ENCODE measurements at places on chromosomes 7 and 10.
A peak's percentile ranks its signal among the peaks of the same experiment; 100 is the strongest.

DNA sequence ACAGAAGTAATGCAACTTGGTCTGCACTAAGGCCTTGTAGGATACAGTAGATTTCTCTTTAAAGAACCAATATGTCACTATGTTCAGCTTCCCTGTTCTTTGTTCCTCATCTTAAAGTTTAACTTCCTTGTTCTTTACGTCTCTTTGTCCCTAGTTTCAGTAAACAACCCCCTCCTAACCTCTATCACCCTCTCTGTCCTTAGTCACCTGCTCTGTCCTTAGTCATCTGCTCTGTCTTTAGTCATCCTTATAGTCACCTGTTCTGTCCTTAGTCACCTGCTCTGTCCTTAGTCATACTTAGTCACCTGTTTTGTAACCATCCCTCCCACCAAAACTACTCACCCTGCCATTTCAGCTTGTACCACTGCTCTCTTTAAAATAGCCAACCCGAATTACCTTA lies 144.6 kb upstream of the TMEM106B start:
- DNase-seq = no peak

DNA sequence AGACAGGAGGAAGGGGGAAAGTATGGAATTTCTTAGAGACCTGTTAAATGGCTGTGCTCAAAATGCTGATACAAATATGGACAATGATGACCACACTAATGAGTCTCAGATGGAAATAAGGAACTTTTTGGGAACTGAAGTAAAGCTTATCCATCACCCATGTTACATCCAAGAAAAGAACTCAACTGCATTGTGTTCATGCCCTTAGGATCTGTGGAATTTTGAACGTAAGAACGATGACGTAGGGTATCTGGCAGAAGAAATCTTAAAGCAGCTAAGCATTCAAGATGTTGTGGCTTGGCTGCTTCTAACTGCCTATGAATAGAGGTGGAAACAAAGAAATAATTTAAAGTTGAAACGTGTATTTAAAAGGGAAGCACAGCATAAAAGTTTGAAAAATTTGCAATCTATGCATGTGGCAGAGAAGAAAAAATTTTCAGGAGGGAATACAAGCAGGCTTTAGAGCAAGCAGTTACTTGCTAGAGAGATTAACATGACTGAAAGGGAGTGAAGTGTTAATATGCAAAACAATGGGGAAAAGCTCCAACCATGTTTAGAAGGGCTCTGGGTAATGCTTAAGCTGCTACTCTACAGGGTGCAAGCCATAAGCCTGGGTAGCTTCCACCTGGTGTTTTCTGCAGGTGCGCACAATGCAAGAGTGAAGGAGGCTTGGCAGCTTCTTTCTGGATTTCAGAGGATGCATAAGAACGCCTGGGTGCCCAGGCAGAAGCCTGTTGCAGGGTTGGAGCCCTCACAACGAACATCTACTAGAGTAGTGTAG lies 499.7 kb upstream of the SEMA3D start:
- DNase-seq = no peak

DNA sequence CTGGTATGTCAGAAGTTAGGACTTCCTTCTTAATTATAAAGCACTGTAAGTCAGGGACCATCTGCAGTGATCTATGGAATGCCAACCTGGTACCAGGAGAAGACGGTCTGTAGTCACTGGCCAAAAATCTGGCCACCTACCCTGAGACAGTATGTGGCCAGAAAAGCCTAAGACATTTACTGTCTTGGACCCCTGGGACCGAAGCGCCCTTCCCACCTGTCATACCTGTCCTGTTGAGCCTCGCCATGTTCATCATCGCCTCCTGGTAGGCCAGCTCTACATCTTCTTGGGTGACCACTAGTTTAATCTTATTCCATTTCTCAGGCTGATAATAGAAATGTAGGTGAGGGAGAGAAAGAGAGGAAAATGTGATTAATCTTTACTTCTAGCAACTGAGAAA lies 20.0 kb downstream of the SEPHS1 start:
- no peak for DNase-seq

- DNase-seq = no peak
Observed at GRCh38 chr10:6180480-6181110, 22.1 kb upstream of the PFKFB3 start.

DNA sequence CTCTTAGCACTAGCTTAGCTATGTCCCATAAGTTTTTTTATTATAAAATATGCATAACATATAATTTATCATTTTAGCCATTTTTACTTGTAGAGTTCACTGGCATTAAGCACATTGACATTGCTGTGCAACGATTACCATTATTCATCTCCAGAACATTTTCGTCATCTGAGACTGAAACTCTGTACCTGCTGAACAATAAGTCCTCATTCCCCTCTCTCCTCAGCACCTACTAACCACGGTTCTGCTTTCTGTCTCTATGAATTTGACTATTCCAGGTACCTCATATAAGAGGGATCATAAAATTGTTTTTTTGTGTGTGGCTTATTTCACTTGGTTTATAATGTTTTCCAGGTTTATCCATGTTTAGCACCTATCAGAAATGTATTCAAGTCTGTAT lies 64.1 kb downstream of the SHOC2 start:
- DNase-seq = no peak

DNA sequence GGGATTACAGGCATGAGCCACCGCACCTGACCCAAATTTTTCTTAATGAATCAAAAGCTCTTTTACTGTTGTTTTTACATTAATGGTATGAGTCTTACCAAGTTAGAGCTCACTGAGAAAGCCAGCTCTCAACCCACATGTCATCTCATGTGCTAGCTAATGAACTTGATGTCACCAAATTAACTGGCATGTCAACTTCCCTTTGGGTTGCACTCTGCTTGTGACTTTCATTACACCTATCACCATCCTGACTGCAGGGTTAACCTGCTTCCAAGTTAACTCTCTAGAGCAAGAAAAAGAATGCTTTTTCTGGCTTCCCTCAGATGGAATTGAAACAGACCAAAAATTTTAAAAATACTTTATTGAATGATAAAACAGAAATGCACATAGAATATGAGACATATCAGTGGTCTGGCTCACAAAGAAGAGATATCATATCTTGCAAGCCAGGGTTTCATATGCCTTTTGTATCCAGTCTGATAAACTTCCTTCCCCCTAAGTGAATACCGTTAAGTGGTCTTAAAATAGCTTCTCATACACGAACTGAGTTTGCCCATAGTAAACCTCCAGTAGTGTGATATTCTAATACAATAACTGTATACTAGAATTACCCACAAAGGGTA lies 42.9 kb upstream of the TRIM24 start:
- no peak for DNase-seq

DNA sequence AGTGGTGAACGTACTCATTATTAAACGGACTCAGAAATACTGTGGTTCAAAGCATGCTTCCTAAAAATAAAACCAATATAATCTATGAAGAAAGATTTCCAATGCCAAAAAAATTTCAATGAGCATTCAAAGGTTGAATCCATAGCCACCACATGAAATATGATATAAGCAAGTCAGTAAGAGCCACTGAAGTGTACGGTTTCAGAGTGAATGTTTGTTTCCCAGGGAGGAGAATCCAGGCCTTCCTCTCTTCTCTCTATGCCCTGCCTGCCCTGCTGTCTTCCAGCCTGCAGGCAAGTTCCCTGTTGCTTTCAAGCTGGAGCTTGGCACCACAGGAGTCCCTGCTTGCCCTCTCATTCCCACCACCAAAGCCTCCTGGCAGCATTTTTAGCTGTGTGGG lies 1171.6 kb upstream of the C7orf33 start:
- DNase-seq = no peak

- DNase-seq = peak; percentile 37
Observed at GRCh38 chr7:88111140-88111743, 108.6 kb downstream of the SRI start.

DNA sequence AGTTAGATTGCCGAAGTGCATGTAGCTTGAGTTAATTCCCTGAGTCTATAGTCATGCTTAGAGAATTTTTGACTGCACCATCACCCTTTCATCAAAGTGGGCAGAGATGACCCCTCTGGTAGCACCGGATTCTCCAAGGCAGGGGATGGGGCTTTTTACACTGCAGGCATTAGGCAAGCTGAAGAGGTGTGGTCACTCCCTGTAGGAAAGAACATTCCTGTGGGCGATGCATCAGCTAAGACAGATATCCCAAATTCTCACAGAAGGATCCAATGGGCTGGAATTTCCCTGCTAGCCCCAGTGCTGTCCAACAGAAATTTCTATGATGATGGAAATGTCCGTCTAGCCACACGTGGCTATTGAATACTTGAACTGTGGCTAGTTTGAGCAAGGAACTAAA lies 118.2 kb downstream of the ADAM12 start:
- no peak for DNase-seq

DNA sequence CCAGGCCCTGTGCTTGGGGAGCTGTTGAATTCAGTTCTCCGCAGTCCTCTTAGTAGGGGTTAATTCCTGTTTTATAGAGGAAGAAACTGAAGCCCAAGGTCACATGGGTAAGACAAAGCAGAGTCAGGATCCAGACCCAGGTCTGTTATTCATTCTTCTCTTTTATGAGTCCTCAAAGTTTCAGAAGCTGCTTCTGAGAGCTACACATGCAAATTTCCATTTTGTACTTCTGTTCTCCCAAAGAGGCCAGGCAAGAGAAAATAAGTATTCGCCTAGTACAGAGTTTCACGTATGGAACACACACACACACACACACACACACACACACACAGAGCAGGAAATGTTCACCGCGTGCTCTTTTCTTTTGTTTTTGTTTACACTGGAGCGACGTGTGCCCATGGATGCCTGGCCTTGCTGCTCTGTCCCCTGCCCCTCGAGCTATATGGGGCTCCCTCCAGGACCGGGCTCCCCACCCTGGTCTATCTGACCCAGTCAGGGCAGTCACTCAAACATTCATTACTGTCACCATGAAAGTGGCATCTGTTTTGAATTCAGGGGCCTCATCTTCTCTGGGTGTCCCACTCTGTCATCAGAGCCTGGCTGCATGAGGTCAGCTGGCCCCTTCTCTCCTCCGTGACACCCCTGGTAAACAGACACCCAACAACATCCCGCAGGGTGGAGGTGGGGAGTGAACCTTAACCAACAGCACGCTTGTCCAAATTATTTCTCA lies 84.4 kb downstream of the TNS3 start:
- DNase-seq = no peak

- DNase-seq = no peak
Observed at GRCh38 chr10:43026039-43026973, 50.6 kb upstream of the RET start.

GRCh38 chr7:127254163-127254684 lies 1.5 kb upstream of the GRM8 start:
- no peak for DNase-seq

DNA sequence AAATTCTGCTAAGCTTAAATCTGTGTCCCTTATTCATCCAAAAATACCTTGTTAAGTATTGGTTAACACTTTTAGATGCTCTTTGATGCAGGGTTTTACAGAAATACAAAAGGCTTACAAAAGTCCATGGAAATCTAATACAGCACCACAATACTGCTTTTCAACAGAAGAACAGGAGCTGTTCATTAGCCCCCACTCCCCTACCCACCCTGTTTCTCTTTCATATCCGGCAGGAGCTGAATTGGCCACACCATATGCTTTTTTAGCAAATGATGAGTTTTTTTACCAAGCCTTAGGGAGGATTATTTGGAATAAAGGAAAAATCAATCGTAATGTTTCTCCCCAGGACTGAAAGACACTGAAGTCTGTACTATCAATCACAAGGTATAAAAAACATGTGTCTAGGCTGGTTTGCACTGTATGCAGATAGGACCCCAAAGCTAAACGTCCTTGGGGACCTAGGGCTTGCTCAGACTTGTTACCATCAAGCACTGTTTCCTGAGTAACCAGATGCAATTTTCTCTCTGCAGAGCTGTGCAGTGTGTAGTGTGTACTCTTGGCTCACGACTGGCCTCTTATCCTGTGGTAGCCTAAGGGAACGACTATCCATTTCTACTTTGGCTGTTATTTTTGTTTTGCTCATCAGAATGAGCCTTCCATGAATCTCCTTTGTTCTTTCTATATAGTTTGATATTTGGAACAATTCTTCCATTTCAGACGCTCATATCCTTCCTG lies 143.3 kb upstream of the LRGUK start:
- DNase-seq = peak; percentile 85

DNA sequence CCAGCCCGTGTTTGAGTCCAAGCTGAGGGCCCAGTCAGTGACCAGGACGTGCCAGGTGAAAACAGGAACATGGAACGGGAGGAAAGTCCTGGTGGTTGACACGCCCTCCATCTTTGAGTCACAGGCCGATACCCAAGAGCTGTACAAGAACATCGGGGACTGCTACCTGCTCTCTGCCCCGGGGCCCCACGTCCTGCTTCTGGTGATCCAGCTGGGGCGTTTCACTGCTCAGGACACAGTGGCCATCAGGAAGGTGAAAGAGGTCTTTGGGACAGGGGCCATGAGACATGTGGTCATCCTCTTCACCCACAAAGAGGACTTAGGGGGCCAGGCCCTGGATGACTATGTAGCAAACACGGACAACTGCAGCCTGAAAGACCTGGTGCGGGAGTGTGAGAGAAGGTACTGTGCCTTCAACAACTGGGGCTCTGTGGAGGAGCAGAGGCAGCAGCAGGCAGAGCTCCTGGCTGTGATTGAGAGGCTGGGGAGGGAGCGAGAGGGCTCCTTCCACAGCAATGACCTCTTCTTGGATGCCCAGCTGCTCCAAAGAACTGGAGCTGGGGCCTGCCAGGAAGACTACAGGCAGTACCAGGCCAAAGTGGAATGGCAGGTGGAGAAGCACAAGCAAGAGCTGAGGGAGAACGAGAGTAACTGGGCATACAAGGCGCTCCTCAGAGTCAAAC lies 5.2 kb downstream of the GIMAP5 start:
- DNase-seq = no peak

- DNase-seq = no peak
Observed at GRCh38 chr10:48678041-48678440, 6.6 kb upstream of the WDFY4 start.

- DNase-seq = no peak
Observed at GRCh38 chr10:11560076-11560709, 51.3 kb downstream of the USP6NL start.

- DNase-seq = no peak
Observed at GRCh38 chr7:107856806-107857540, 34.0 kb upstream of the DLD start.

DNA sequence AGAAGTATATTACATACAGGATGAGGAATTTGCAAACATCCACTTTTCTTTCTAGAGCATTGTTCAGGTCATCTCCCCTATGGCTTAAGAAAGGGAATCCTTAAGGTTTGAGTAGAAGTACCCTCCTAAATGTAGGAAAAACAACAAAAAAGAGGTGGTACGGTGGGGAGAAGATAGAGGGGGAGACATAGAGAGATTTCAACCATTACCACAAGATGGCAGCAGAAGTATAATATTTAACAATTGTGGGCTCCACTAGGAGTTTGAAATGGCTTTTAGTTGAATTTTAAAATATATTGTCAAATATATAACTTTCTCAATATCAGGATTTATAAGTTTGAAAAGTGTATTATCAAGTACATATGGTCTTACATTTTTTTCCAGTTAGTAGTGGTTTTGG lies 72.7 kb upstream of the PRKG1 start:
- DNase-seq = no peak

DNA sequence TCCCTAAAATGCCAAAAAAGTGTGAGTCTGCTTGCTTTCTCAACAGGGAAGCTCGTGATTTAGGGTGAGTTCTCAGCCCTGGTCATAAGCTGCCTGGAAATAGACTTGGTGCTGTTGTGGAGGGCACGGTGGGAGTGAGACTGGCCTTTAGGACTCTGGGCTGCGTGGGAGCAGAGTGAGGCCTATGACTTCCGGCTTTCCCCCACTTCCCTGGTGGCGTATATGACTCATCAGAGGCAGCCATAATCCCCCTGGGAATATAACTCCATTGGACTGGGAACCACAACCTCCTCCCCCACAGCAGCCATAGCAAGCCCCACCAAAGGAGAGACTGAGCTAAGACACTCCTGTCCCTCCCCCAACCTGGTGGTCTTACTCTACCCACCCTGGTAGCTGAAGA lies 95.0 kb downstream of the PON1 start:
- DNase-seq = no peak
